ENCODE measurements at places on chromosomes 1 and 21.
A peak's percentile ranks its signal among the peaks of the same experiment; 100 is the strongest.

DNA sequence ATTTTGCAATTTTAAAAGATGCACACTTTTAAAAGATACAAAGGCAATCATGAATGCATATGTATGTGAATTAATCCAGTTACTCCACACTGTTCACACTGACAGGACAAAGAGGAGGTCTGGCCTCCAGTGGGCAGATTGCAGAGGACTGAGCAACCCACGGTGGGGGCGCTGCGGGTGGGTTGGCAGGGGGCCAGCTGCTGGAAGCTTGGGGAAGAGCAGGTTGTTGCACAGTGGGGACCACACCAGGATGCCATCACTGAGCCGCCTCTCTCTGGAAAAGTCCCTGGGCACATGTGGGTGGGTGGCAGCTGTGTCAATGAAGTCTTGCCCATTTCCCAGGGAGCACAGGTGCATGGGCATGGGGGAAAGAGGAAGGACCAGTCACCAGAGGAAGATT lies 12.7 kb upstream of the PADI4 start:
- H3K27me3 ChIP-seq, result peaks cover 28% of the 10 kb centered on the region
- DNase-seq, result no peak
- no peak overlapping the region for H3K27ac ChIP-seq
- no peaks in the 10 kb centered on the region for H3K4me1 ChIP-seq
- no peak overlapping the region for H3K4me3 ChIP-seq

DNA sequence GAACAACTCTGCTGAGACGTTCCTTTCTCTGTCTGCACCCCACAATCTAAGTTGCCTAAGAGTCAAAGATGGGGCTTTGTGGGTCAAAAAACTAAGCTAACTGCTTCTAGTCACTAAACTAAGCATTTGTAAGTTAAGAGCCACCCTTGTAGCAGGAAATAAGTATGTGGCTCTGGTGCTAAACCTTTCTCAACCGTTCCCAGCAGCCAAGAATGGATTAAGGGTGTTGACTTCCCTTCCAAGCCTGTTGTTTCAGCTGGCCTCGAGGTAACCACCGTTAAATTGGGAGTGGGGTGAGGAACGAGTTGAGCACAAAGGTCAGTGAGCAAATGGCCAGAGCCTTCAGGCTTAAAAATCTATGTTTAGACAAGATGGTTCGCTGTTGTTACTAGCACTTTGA lies 169.1 kb downstream of the TRIM33 start:
- H3K4me1 ChIP-seq, result peaks cover 52% of the 10 kb centered on the region
- no peaks in the 10 kb centered on the region for H3K27me3 ChIP-seq
- peak overlapping the region; percentile 99 for H3K27ac ChIP-seq
- no peaks in the 10 kb centered on the region for H3K36me3 ChIP-seq
- peak; percentile 97 for DNase-seq
- H3K4me3 ChIP-seq, result no peak overlapping the region

- H3K27me3 ChIP-seq, result no peaks in the 10 kb centered on the region
- H3K27ac ChIP-seq, result no peak overlapping the region
- no peak for DNase-seq
- H3K4me1 ChIP-seq, result no peaks in the 10 kb centered on the region
- H3K36me3 ChIP-seq, result no peaks in the 10 kb centered on the region
Observed at GRCh38 chr21:31480228-31480627, 136.2 kb upstream of the TIAM1 start.

- no peaks in the 10 kb centered on the region for H3K36me3 ChIP-seq
- no peak overlapping the region for H3K4me3 ChIP-seq
- H3K27me3 ChIP-seq, result no peaks in the 10 kb centered on the region
- peaks cover 6% of the 10 kb centered on the region for H3K4me1 ChIP-seq
Observed at GRCh38 chr1:18344755-18345154, 136.0 kb upstream of the KLHDC7A start.

GRCh38 chr1:20248971-20249612 lies 41.6 kb upstream of the VWA5B1 start:
- H3K4me3 ChIP-seq, result no peak overlapping the region
- no peak for DNase-seq
- peaks cover 4% of the 10 kb centered on the region for H3K27me3 ChIP-seq
- no peaks in the 10 kb centered on the region for H3K4me1 ChIP-seq

DNA sequence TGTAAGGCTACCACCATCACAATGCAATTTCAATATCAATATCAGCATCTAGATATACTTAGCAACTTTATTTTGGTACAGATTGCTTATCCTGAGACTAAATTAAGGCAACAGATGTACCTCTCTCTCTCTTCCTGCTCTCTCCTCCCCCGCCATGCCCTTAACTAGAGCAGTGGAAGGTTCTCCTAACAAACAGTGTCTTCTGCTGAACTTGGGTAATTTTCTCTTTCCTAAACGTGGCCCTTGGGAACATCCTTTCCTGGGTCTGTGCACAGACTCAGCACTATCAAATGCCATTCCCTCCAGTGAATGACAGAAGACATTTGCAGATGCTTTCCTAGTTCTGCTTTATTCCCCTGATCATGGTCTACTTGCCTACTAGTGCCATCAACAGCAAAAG lies 85.6 kb upstream of the TTC39A start:
- H3K27ac ChIP-seq, result no peak overlapping the region
- no peak for DNase-seq
- H3K36me3 ChIP-seq, result peaks cover 6% of the 10 kb centered on the region

DNA sequence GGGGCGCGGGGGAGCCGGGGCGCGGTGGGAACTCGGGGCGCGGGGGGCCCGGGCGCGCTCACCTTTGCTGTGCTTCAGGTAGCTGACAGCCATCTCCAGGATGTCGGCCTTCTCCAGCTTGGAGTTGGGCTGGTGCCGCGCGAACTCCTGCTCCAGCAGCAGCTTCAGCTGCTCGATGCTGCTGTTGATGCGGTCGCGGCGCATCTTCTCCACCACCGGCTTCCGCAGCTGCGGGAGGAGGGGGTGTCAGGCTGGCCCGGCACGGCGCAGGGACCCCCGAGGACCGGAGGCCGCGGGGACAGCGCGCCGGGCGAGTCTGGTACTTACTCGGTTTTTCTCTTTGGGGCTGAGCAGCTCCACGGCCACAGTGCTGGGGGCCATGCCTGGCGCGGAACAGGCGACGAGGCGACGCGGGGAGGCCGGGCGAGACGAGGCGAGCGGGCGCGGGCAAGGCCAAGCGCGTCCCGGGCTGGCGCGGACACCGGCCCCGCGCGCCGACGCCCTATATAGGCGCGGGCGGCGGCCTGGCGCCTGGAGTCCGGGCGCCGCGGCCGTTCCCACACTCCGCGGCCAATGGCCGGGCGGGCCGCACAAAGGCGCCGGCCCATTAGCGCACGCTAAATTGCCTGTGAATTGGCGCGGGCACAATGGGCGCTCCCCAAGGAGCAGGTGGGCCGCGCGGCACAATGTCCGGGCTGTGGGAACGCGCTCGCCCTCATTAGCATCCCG lies at the start of gene HES5:
TSS of gene HES5 (minus strand) at position 480 of the 729 bp plus-strand sequence. CDS start at position 381, 99 bp downstream.
- no peak within 1 kb of the TSS for H3K4me3 ChIP-seq
- H3K27me3 ChIP-seq, result peaks cover 35% of the 10 kb centered on the region
- no peak for DNase-seq
- peaks cover 8% of the 10 kb centered on the region for H3K4me1 ChIP-seq
- H3K36me3 ChIP-seq, result no peaks in the 10 kb centered on the region

DNA sequence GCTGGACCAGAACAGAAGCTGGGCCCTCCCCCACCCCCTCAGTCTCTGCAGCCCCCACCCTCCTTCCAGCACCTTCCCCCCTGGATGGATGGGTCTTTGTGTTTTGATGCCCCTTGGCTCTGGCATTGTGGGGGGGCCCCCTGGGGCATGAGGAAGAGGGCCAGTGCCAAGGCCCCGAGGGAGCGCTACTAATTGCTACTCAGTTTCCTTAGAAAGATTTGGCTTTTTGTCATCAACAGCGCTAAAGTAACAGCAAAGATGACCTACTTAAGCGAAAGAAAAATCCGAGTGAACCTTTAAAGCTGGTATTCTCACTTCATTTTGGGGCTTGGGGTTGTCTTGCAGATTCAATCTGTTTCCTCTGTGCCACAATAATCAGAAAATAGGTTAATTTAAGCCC lies 63.5 kb downstream of the SKI start:
- no peaks in the 10 kb centered on the region for H3K36me3 ChIP-seq
- H3K4me3 ChIP-seq, result no peak overlapping the region
- DNase-seq, result no peak
- peaks cover 28% of the 10 kb centered on the region for H3K4me1 ChIP-seq
- H3K27me3 ChIP-seq, result no peaks in the 10 kb centered on the region

DNA sequence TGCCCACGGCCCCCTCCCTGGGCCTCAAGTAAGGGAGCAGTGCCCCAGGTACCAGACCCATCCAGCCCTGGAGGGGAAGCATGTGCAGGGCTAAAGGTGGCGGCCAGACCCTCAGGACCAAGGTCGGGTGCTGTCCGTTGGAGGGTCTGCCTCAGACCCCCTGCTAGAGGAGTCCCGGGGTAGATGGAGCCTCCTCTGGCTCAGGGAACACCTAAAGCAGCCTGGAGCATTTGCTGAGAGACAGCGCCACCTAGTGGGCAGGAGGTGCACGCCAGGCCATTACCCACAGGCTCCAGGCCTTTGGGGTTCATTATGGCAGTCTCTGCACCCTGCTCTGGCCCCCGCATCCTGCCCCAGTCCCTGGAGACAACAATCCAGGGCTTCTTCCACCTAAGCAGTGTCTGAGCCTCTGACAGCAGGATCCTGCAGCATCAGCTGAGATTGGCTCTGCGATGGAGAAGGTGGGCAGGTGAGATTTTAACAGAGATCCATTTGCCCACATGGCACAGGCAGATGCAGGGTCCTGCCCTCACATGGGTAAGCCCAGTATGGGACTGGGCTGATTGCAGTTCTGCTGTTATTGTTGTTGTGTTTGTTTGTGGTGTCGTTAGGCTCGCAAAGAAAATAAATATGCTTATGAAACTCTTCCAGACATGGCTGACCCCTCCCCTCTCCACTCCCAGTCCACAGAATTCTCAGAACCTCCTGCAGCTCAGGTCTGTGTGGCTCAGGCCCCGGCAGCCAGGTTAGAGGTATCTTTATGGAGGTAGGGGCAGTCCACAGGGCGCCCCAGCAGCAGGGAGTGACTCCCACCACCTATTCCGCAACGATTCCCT lies 42.4 kb downstream of the CTNNBIP1 start:
- H3K27ac ChIP-seq, result no peak overlapping the region
- no peaks in the 10 kb centered on the region for H3K36me3 ChIP-seq
- H3K4me3 ChIP-seq, result no peak overlapping the region
- peak; percentile 75 for DNase-seq

DNA sequence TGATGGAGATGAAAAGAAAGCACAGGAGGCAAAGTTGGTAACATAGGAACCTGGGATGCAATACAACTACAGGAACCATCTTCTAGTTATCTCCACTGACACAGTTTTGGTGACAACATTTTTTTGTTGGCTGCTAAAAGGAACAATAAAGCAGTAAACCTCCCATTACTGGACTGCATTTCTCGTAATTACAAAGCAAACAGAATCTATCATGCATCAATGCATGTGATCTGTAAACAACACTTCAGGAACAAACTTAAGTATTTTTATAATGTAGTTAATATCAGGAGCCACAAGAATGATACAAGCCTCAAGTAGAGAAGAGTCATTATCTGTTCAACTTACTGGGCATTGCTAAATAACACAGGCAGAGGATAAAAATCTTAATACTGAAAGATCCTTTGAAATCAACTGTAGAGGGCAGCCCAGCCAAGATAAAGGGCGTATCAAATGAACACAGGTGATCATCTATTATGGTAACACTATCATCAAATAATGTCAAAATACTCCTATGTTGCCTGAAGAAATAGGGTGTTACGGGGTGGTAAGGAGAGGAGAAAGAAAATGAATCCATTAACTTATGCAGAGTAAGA lies 193.3 kb downstream of the EIF4G3 start:
- DNase-seq, result no peak
- no peaks in the 10 kb centered on the region for H3K27me3 ChIP-seq
- peaks cover 2% of the 10 kb centered on the region for H3K36me3 ChIP-seq
- no peak overlapping the region for H3K4me3 ChIP-seq
- H3K4me1 ChIP-seq, result no peaks in the 10 kb centered on the region

DNA sequence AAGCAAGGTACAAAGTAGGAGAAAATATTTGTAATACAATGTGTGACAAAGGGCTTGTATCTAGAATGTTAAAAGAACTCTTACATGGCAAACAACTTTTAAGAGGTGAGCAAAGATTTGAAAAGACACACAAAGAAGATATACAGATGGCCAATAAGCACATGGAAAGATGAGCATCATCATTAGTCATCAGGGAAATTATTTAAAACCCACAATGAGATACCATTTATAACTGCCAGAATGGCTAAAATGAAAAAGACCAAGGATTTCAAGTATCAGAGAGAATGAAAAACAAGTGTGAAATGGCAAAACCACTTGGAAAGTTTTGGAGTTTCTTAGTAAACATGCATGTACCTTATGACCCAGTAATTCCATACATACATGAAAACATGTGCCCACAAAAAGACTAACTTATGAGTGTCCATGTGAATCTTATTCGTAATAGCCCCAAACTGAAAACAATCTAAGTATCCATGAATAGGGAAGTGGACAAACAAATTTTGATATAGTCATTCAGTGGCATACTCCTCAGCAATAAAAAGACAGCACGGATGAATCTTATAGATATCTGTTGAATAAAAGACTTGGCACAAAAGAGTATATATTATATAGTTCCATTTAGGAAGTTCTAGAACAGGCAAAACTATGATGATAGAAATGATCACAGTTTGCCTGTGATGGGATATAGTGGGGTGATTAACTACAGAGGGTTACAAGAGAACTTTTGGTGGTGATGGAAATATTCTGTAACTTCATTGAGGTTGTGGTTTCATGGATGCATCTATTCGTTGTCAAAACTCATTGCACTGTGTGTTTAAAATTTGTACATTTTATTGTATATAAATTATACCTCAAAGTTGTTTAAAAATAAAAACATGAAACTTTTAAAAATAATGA lies 82.0 kb downstream of the DISP1 start:
- H3K27me3 ChIP-seq, result no peaks in the 10 kb centered on the region
- no peak overlapping the region for H3K27ac ChIP-seq
- peaks cover 8% of the 10 kb centered on the region for H3K4me1 ChIP-seq
- no peak overlapping the region for H3K4me3 ChIP-seq

- H3K4me1 ChIP-seq, result no peaks in the 10 kb centered on the region
- peaks cover 8% of the 10 kb centered on the region for H3K27me3 ChIP-seq
- no peak overlapping the region for H3K27ac ChIP-seq
- no peak overlapping the region for H3K4me3 ChIP-seq
Observed at GRCh38 chr1:55313903-55314302, 98.7 kb upstream of the USP24 start.

DNA sequence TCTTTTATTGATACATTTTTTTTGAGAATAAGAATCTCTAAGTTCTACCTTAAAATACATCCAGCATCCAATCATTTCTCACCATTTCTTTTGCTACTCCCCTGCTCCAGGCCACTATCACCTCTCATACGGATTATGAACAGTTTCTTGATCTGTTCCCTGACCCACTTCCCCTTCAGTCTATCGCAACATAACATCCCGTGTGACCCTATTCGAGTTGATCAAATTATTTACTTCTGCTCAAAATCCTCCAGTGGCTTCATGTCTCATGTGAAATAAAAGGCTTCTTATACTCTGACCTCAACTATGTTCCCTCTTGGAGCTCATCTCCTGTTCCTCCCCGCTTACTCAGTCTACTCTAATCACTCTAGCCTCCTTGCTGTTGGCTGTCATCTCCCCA lies 5.2 kb downstream of the ALG14 start:
- no peak for DNase-seq
- H3K27me3 ChIP-seq, result no peaks in the 10 kb centered on the region
- no peak overlapping the region for H3K27ac ChIP-seq
- no peaks in the 10 kb centered on the region for H3K4me1 ChIP-seq

- peaks cover 7% of the 10 kb centered on the region for H3K4me1 ChIP-seq
- no peak for DNase-seq
- no peak overlapping the region for H3K4me3 ChIP-seq
- no peaks in the 10 kb centered on the region for H3K27me3 ChIP-seq
- H3K27ac ChIP-seq, result no peak overlapping the region
- H3K36me3 ChIP-seq, result no peaks in the 10 kb centered on the region
Observed at GRCh38 chr1:87903242-87903641, 574.6 kb downstream of the LMO4 start.

GRCh38 chr21:39597595-39597994 lies 15.1 kb upstream of the B3GALT5 start:
- no peak overlapping the region for H3K4me3 ChIP-seq
- no peaks in the 10 kb centered on the region for H3K36me3 ChIP-seq
- H3K27me3 ChIP-seq, result no peaks in the 10 kb centered on the region
- H3K4me1 ChIP-seq, result peaks cover 7% of the 10 kb centered on the region
